ENCODE measurements at places on chromosomes 16 and 17.

DNA sequence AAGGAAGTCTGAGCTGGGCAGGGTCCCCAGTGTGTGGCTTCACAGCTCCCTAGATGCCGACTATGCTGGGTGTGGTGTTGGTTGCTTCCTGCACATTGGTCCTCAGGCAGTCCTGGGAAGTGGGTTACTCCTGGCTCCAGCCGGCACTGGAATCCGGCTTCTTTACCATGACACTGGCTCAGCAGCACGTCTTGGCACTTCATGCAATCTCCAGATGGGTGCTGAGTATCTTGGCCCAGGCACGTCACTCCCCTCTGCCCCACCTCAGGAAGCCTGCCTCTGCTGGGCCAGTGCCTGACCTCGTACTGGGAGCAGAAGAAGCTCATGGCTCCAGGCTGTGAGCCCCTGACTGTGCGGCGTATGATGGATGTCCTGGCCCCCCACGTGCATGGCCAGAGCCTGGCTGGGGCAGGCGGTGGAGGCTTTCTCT, 24.5 kb downstream of the FCSK start:
- no peak for DNase-seq

- DNase-seq = peak; percentile 38
Observed at GRCh38 chr17:57662644-57663308, 82.3 kb downstream of the CCDC182 start.

DNA sequence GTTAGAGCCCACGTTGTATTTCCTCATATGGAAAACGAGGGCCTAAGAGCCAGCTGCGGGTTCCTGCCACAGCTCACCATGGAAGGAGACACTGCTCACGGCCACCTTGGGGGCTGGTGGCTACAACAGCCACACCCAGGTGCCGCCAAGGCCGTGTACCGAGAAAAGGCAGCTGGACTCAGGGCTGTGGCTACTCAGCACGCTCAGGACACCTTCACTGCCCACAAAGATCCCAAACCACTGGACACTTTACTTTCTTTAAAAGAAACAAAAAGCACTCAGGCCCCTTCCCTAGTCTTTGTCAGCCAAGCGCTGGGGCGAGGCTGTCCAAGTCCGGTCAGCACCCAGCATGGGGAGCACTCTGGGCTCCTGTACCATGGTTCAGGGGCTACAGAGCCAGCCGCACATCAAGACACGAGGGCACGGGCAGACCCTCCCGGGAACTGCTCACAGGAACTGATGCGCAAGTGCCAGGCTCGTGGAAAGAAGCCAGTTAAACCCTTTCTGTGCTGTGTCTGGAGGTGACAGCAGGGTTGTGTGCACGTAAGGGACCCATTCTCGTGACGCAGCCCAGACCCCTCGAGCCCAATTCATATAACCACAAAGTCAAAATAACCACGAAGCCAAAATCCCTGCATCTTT, 18.5 kb downstream of the SLC16A3 start:
- DNase-seq = no peak

GRCh38 chr16:82937926-82938520, 311.3 kb downstream of the CDH13 start:
- no peak for DNase-seq

DNA sequence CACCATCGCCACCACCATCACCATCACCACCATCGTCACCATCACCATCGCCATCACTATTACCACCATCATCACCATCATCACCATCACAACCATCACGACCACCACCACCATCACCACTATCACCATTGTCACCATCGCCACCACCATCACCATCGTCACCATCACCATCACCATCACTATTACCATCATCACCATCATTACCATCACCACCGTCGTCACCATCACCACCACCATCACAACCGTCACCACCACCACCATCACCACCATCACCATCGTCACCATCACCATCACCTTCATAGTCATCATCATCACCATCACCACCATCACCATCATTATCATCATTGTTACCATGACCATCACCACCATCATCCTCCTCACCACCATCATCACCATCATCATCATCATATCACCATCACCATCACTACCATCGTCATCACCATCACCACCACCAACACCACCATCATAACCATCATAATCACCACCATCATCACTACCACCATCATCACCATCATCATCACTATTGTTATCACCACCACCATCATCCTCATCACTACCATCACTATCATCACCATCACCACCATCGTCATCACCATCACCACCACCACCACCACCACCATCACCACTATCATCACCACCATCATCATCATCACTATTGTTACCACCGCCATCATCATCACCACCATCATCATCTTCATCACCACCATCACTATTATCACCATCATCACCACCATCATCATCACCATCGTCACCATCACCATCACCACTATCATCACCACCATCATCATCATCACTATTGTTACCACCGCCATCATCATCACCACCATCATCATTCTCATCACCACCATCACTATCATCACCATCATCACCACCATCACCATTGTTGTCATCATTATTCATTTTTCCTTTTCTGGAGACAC, 51.5 kb upstream of the ZNF469 start:
- DNase-seq = no peak

DNA sequence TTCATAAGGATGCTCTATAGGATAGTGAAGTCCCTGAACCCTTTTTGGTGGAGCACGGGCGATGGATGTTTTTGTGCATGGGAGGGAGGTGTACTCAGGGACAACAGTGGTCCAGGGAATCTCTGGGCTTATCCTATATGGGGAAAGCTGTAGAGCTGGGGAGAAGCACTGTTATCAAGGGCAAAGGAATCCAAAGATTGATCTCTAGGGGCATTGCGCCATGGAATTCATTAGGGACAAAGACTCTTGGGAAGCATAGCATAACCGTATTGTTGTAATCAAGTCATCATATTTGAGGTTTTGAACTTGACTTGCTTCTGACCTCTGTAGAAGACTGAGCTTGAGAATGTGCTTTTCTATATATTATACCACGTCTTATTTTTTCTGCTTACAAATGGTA, 172.9 kb upstream of the ZFHX3 start:
- DNase-seq = no peak

DNA sequence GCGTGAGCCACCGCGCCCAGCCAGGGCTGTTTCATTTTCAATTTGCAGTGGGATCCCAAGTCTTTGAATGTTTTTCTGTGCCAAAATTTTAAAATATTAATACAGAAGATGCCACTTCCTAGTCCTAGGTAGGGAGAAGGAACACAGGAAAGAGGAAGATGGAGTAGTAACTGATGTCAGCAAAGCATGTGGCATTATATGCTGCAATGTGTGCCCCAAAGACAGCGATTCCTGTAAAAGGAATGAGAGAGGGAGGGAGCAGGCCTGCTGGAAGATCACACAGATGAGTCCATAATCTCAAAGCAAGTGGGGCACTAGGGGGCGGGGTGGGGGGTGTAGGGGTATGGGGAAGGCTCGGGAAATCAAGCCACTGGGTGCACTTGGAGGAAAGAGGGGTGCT, 23.4 kb upstream of the SSTR2 start:
- no peak for DNase-seq

DNA sequence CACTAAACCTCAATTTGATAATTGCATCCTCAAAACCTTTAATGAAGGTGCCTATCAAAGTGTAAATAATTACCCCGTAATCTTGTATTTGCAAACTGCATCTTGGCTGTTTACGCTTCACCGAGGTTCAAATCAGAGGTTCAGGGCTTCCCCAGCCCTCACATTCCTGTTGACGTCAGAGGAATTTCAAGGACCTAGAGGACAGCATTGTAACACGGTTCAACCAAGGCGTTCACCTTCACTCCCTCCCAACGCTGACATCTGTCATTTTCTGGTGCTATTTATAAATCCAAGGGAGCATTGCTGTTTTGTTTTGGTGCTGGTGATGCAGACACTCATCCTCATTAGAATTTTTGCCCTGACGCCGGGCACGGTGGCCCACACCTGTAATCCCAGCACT, 691.6 kb upstream of the RBFOX1 start:
- no peak for DNase-seq

DNA sequence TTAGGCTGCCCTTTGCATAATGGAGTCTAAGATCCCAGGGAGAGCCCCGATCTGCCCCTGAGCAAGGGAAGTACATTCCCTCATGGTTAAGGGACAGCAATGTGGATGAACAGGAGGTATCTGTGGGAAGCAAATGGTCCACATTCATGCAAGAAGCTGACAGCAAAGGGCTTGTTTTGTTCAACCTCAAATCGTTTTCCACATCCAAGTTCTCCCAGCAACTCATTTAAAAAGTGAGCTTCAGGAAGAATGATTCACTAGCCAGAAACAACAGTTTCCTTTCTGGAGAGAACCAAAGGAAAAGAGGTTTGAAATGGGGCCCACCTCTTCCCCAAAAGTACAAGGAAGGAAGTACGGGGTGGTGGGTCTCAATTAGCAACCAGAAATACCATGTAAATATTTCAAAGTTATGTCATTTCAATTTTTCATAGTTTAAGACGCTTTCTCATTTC, 9.4 kb downstream of the HSPB9 start:
- DNase-seq = no peak

- no peak for DNase-seq
Observed at GRCh38 chr16:50253514-50253910, 12.8 kb upstream of the ADCY7 start.

DNA sequence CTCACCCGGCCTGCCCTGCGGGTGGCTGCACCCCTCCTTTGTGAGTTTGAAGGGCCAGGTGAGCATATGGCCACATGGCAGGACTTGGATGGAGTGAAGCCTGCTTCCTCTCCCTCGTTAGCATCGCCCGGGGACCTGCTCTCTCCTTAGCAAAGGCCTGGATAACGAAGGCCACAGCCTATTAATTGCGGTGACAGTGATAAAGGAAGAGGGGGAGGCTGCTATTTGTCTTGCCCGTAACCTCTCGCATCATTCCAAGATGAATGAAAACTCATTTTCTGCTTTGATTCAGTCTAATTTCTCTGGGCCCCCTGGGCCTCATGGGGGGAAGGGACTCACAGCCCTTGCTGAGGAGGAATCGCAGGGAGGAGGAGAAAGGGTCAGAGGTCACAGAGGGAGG, 68.5 kb upstream of the LHX1 start:
- no peak for DNase-seq

DNA sequence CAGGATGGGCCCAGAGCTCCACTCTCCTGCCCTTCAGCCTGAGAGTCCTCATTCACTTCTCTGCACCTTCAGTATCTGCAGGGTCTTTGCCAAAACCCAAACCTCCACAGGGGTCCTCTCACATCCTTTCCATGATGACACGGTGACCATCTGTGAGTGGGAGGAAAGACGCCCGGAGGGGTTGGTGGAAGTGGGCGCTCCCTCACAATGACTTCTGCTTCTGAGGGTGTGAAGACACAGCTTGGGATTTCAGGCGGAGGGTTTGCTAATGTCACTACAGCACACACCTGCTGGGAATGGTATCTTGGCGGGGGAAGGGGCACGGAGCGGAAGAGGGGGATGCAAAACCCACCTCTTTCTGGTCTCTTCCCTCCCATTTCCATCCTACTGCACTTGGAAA, 115.1 kb upstream of the SDK2 start:
- DNase-seq = no peak

GRCh38 chr17:57986841-57987580, 1.0 kb downstream of the VEZF1 start:
- DNase-seq = no peak

DNA sequence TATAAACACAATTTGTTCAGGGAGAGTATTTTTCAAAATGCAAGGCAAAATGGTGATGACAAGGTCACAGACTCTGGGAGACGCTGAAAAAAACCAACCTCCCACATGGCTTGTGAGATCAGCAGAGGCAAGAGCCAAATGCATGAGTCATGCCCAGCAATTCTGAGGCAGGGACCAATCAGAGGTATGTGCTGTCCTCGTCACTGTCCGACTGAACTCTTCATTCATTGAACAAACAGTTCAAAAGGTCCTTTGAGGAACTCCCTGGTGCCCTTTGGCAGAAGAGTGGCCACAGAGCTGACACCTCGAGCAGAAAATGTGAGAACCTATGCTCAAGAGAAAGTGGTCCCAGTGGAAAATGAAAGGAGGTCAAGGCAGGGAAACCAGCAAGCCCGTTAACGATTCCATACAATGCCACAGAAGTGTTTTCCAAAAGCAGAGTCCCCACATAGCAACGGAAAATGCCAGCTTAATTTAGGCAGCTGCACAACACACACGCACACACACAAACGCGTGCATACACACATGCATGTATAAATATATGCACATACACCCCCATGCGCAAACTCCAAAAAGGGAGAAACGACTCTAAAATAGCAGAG, 50.9 kb downstream of the CDH11 start:
- DNase-seq = no peak

DNA sequence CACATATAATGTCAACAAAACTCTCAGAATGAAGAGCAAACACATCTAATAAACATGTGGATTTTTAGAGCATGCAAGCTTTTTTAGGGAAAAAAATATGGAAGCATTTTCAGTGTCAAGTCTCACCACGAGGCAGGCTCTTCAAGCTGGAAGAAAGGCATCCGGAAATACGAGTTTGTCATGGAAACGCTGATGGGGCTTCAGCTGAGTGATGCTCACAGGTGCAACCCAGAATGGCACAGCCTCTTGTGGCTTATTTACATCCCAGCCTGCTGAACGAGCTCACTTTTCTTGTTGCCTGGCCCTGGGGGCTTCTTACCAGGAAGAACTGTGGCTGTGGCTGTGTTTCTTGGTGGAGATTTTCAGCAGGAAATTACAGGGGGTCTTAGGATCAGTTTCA, 24.1 kb upstream of the DYNLL2 start:
- DNase-seq = no peak

DNA sequence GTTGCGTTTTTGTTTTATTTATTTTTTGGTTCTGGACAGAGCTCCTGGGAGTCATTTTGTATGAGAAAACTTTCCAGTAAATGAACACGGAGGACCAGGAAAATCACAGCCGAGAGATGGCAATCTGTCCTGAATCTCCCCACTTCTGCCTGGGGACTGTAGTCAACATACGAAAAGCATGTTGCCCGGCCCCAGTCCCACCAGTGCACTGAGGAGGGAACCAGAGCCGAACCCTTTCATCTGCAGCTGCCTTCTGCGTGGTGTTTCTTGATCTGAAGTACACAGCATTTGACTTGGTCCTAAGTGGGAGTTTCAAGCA, 18.9 kb downstream of the SNX11 start:
- DNase-seq = no peak

DNA sequence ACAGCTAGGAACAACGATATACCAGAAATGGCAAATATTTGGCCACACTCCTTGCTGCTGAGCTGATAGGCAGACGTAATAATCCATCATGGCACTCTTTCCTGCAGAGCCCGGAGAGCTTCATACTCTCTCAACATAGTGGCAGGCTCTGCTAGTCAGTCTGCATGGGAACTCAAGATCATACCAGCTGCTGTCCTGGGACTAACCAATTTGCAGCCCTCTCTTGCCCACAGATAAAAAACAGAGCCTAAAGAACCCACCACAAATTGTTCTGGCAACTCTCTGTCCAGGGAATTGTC, 13.5 kb downstream of the GSDMB start:
- DNase-seq = no peak
